ENCODE measurements at places on chromosomes 7 and 10.

DNA sequence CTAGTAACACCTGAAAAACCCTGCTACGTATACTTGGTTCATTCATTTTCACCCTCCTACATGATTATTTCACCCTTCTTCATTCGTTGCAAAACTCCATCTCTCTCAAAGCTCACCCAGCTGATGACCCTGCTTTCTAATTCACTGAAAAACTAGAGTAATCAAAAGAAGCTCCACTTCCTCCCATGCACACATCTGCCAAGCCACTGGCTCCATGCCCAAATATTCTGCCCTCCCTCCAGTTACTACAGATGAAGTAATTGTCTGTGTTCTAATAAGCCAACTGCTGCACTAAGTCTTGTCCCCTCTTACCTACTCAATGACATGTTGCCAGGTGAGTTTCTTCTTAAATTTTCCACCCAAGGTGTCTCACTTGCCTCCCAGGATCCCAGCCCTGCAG, 96.9 kb upstream of the CCDC71L start:
- no peak for DNase-seq

GRCh38 chr7:3244241-3244814, 56.7 kb upstream of the SDK1 start:
- peak; percentile 47 for DNase-seq

DNA sequence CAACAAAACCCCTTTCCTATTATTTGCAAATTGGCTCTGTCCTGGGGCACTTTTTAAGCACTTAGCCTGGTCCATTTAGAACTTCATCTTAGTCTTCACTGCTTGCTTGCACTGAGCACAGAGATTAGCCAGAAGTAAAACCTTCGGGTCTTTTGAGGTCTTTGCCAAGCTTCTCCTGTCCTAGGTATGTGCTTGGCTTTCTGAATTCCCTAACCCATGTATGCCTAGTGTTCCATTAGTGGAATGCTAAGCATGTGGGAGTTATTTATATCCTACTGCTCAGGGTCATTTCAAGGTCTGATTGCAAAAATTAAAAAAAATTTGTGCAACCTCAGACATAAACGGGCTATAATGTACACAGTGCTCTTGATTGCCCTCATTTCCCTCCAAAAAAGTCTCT, 18.0 kb downstream of the ZNF37A start:
- DNase-seq: no peak

DNA sequence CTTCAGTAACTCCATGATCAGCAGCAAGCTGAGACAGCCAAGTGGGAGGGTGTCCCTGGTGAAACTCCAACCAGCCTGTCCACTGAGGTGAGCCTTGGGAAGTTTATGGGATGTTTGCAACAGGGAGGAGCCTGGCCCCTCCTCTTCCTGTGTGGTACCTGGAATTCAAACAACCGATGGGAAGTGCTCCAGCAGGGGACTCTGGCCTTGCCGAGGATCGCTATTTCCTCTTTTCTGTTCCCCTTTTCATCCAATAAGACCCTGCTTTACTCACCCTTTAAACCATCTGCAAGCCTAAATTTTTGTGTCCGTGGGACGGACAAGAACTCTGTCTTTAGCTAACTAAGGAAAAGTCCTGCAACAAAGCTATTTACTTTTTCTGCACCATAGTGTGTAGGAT, 491.1 kb upstream of the ZMIZ1 start:
- no peak for DNase-seq

- no peak for DNase-seq
Observed at GRCh38 chr10:115390607-115391006, 297.4 kb downstream of the ATRNL1 start.

DNA sequence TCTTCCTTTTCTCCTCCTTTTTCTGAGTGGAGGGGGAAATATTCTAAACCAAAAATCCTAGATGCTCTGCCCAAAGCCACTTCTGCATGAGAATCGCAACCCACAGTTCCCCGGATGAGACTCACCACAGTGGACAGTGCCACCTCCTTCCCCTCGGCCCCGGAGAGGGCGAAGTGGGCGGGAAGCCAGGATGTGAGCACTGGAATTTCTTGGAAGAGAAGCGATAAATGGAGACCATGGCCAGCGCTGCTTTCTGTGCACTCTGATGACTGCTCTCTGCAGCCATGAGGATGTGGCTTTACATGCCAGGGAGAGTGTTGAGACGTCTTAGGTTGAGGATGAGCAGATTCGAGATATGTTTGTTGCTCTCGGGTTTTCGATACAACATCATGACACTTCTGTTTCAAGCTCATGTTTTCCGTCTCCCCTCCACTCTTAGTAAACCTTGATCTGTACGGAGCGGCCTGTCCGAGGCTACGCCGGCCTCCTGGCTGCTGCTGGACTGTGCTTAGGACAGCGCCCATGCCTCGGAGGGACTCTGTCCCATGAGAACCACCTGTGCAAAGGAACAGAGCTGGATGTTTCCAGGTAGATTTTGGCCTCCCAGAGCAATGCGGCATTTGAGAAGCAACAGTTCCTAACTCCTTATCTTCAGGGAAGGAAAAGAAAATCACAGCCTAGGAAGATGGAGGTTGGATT, 414.6 kb upstream of the FOXK1 start:
- no peak for DNase-seq

DNA sequence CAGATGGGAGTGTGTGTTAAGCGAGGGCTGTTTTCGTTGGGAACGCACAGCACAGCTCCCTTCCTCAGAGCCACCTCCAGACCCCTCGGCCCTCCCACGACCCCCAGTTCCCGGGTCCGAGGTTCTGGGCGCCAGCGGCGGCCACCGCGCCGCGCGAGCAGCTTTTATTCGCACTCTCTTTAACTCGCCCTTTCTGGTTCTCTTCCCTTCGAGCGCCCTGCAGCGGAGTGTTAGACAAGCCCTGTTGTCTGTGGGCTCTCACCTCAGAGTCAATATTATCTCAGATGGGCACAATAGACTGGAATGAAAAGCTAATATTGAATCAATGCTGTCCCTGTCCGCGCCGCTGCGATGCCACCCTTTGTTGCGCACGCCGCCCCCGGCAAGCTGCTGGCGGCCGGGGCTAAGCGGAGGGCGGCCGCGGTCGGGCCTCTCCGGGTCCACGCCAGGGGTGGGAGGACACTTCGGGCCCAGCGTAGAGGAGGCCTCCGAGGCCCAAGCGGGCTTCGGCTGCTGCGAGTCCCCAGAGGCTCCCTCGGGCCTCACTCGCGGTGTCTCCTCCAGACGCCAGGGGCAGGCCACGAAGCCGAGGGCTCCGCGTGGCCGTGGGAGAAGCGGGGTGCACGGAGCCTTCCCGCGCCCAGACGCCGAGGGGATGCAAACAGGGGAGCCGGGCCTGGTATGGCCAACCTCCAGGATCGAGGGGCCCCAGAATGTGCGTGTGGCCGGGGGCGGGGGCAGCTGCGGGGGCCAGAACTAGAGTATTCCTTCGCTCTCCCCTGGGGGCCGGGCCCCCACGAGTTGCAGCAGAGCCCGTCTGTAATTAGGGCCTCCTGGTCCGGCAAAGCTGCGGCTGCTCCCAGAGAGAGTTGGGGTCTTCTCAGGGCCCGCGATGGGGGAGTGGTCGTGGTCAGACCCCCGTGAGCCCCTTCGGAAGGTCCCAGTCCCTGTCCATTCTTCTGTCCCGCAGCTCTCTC, 7.9 kb upstream of the EMX2 start:
- DNase-seq: no peak

DNA sequence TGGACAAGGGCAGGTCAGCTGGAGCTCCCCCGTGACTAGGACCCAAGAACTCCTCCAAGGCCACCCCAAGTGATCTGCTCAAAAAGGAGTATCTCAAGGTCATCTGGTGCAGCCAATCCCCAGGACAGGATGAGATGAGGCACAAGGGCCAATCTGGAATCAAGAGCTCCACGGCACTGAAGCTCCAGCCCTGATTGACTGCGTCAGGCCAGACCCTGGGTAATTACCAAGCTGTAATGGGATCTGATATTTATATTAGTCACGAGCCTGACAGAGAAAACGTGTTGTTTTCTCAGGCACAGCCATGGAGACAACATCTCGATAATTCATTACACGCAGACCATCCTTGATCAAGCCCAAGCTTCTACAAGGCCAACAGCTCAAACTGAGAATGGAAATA, 4.2 kb downstream of the KCNMA1 start:
- no peak for DNase-seq

DNA sequence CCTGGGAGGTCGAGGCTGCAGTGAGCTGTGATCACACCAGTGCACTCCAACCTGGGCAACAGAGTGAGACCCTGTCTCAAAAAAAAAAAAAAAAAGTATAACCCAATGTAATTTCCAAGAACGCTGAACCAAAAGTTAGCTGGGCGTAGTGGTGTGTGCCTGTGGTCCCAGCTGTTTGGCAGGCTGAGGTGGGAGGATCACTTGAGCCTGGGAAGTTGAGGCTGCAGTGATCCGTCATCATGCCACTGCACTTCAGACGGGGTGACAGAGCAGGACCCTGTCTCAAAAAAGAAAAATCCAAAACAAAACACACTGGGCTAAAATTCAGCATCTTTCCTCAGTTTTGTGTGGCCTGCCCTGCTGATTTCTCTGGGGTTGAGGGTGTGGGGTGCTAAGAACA, 21.1 kb downstream of the HNRNPA2B1 start:
- no peak for DNase-seq

- no peak for DNase-seq
Observed at GRCh38 chr10:2734603-2735002, 332.7 kb upstream of the PFKP start.

GRCh38 chr10:113030453-113030852, 80.4 kb downstream of the TCF7L2 start:
- no peak for DNase-seq

- DNase-seq: no peak
Observed at GRCh38 chr10:6463366-6463765, 116.7 kb downstream of the PRKCQ start.

GRCh38 chr10:90167174-90168064, 466.0 kb downstream of the KIF20B start:
- no peak for DNase-seq

DNA sequence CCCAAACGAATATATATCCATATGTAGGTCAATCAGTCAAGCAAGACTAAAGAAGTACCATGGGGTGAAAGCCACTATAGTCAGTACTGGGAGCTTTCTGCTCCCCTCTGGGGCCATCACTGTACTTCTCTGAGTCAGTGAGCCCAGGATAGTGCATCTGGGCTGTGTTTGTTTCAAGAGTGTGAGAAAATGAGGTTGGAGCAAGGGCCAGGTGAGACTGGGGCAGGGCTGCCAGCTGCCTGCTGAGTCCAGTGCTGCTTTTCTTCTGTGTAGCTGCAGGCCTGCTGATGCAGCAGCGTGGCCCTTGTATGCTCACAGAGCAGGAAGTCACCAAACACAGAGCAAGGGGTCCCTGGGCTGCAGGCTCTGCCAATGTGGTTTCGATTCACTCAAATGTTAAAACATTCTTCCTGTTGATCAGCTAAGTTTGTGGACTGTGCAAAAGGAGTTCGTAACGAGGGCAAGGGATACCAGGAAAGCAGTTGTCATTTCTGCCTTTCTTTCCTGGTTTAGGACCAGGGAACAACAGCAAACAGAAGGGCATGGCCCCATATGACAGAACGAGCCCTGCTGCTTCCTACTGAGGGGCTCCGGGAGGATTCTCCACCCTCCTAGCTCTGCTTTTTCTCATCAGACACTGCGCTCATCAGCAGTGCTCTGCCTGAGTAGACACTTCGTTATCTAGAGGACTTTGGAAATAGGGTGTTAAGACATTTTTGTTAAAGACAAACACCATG, 65.4 kb upstream of the TNS3 start:
- no peak for DNase-seq

DNA sequence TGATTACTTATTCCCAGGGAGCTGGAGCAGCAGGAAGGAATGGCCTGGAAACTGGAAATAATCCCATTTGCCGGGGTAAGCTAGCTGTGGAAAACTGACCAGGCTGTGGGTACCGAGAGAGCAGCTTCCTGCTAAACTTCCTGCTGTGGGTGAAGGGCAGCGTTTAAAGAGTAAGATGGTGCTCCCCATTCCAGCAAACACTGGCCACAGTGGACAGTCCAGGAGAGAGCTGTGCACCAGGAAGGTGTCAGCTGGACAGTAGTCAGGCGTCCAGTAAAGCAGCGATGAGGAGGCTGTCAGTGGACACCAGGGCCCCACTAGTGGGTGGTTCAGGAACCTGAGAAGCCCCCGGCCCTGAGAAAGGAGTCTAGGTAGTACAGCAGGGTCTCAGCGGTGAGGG, 55.4 kb downstream of the TBXAS1 start:
- no peak for DNase-seq

DNA sequence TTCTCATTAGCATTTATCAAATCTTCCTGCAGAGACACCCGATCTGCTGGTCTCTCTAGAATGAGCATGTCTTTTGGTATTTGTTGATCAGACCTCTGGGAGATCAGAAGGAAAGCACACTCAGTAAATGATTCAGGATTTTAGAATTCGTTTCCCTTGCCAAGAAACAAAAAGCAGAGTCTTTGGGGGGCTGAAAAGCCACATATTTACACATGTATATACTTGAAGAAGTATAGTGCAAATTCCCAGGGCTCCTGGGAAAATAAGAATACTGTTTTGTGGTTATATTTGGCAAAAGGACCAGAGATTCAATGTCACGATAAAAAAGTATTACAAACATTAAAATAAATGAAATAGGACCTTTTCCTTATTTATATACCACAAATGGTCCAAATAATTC, 100.2 kb downstream of the AGMO start:
- DNase-seq: no peak

GRCh38 chr10:386771-387592, 251.7 kb downstream of the ZMYND11 start:
- DNase-seq: no peak

DNA sequence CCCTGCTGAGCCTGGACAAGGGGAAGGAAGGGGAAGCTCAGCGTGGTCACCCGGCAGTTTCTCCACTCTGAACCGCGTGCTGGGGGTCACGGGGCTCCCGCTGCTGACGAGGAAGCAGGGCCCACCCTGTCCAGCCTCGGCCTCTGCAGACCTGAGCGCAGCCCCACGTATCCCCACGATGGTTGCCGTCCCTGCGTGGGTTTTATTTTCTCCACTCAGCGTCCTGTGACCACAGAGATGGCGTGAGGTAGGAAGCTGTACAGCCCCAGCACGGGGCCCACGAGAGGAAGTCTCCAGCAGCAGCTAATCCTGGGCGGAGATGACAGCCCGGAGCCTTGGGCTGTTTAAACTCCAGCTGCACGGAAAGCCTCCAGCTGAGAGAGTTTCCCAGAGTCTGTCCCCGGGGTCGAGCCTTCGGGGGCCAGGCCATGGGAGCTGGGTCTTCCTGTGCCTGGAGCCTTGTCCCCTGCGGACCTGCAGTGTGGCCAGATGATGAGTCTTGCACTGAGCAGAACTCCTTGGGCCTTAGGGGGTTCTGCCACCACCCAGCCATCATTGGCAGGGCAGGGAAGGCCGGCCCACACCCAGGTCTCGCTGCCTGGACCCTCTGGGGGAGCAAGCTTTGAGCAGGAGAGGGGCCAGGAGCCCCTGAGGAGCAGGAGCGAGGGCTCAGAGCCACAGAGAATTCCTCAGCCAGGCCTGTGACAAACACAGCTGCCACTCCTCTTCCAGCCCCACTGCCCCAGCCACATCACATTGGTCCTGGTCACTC, 72.8 kb upstream of the FAM20C start:
- no peak for DNase-seq

- no peak for DNase-seq
Observed at GRCh38 chr7:29300026-29300480, 105.5 kb downstream of the CHN2 start.

- peak; percentile 48 for DNase-seq
Observed at GRCh38 chr7:28298870-28299518, 113.3 kb upstream of the CREB5 start.
